Ascending aorta (tissue), 2 donors: ENCODE measurements at places on chromosomes 5 and 9. TPM values are rescaled to one million over a fixed set of nuclear protein-coding genes. Genes with fewer than 3 reads are reported as not detected.

- peak overlapping the region; percentile 62 for H3K27ac ChIP-seq
- H3K27me3 ChIP-seq = no peaks in the 10 kb centered on the region
- no peaks in the 10 kb centered on the region for H3K4me1 ChIP-seq
- no peak for DNase-seq
- no peak overlapping the region for H3K4me3 ChIP-seq
Measured at GRCh38 chr5:33306758-33307157, 134.0 kb upstream of the TARS1 start.

Gene CA9
- 3.9 TPM for total RNA-seq

GRCh38 chr5:139577689-139578290, 16.7 kb downstream of the UBE2D2 start:
- H3K4me1 ChIP-seq = peaks cover 13% of the 10 kb centered on the region
- H3K27ac ChIP-seq = no peak overlapping the region
- H3K4me3 ChIP-seq = no peak overlapping the region

DNA sequence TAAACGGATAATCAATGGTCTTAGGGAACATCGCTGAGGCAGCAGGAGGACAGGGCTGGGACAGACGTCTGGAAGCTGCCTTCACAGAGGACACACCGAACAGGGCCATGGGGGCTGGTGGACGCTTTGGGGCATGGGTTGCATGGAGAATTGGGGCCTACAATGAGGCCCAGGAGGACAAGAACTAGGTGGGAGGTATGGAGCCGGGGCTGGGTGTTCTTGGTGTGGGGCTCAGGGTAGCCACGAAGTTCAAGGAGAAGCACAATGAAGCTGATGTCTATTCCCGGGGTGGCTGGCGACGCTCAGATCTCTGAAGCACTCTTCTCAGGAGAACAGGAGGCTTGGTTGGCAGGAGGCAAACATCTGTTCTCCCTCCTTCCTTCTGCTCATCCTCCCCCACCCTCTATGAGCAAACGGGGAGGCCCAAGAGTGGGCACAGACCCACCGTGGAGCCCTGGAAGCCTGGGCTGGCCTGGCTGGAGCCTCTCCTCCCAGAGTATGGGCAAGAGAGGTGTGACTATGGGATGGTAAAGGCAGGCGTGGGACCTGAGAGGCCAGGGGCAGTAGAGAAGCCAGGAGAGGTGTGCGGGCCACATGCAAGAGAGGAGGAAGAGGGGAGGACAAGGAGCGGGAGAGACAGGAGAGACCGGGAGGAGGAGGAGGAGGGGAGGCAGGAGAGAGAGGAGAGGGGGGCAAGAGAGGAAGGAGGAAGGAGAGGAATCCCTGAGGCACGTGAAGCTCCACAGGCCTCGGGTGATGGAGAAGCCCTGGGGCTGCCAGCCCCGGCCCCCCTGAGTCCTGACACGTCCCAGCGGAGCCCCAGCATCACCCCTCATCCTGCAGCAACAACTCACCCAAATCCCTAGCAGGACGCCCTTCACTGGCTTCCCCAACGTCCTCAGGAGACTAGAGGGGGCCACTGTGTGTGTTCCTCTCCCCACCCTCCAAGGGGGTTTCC, 159.1 kb downstream of the OLFM1 start:
- no peaks in the 10 kb centered on the region for H3K36me3 ChIP-seq
- H3K4me1 ChIP-seq = no peaks in the 10 kb centered on the region
- DNase-seq = no peak
- no peak overlapping the region for H3K4me3 ChIP-seq

DNA sequence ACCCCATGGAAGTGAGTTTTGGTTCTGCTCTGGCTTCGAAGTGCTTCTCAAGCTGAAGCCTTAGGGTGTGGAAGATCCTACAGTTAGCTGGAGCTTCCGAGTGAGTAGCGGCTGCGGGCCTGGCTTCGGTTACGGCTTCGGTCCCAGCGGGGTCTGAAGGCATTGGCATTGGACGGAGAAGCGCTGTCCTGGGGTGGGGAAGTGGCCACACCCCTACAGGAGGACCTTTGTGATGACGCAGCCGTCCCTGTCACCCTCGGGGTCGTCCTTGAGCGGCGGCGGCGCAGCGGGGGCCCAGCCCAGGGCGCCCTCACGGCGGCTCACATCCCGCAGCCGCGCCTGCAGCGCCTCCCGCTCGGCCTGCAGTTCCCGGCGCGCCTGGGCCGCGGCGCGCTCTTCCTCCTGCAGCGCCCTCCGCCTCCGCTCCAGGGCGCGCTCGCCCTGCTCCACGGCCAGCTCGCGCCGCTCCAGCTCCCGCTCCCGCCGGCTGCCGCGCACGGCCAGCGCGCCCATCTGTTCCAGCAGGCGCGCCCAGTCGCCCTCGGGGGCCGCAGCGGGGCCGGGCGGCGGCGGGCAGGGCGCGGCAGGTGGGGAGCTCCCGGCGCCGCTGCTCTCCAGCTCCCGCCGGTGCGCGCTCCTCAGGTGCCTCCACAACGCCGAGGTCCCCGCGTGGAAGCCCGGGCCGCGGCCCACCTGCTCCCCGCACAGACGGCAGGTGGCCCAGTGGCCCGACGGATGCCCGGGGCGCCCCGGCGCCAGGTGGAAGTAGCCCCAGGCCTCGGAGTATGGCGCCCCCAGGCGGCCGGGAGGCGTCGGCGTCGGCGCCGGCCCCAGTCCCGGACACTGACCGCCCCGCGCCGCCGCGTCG, 9.9 kb downstream of the ZBED3 start:
- peak; percentile 74 for DNase-seq
- H3K27me3 ChIP-seq = no peaks in the 10 kb centered on the region
- H3K27ac ChIP-seq = peak overlapping the region; percentile 30
- H3K4me3 ChIP-seq = peak overlapping the region; percentile 62
- H3K4me1 ChIP-seq = peaks cover 4% of the 10 kb centered on the region
- peaks cover 8% of the 10 kb centered on the region for H3K36me3 ChIP-seq

Gene BTNL3
- total RNA-seq = not detected

Gene CDHR2
- not detected for total RNA-seq

Gene TLR4
- 32.4 TPM for total RNA-seq
